ENCODE measurements at places on chromosomes 4 and X.

- no peak for DNase-seq
Measured at GRCh38 chr4:118587116-118587831, 97.9 kb upstream of the METTL14 start.

GRCh38 chrX:155052738-155053498, 18.0 kb downstream of the CMC4 start:
- no peak for DNase-seq

GRCh38 chrX:121987163-121987562, 939.8 kb downstream of the GLUD2 start:
- no peak for DNase-seq

- no peak for DNase-seq
Measured at GRCh38 chr4:155639704-155640523, 26.7 kb upstream of the GUCY1A1 start.

DNA sequence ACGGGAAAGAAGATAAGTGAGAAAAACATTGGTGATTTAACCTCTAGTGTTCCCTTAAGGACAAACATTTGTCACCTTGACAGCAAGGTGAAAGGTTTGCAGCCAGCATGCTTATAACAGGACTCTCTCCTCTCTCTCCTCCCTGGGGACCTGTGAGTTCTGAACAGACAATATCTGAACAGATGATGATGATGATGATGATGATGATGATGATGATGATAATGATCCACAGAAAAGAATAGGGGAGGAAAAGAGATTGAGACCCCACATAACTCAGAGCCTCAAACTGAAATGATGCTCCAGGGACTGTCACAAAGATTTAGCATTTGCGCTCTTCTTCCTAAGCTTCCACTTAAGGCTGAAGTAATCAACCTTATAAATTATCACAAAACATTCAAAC, 103.9 kb downstream of the SLC10A7 start:
- no peak for DNase-seq

- no peak for DNase-seq
Measured at GRCh38 chr4:153814789-153815188, 25.9 kb upstream of the SFRP2 start.

DNA sequence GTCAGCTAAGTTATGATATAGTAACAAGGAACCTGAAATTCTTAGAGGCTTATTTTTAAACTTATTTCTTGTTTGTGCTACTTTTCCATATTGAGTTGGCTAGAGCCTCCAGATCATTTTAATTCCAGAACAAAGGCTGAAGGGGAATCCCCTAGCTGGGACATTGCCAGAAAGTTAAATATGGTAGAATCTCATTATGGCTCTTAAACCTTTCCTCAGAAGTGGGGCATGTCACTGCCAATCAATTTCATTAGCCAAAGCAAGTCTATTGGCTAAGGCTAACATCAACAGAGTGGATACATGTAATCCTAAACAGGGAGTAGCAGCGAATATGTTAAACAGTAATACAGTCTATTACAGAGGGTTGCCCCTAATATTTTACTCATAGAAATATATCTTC, 47.0 kb downstream of the FTHL17 start:
- DNase-seq = no peak

GRCh38 chr4:119113033-119113655, 22.5 kb upstream of the MYOZ2 start:
- no peak for DNase-seq

- DNase-seq = no peak
Measured at GRCh38 chr4:140344101-140344500, 29.3 kb upstream of the SCOC start.

DNA sequence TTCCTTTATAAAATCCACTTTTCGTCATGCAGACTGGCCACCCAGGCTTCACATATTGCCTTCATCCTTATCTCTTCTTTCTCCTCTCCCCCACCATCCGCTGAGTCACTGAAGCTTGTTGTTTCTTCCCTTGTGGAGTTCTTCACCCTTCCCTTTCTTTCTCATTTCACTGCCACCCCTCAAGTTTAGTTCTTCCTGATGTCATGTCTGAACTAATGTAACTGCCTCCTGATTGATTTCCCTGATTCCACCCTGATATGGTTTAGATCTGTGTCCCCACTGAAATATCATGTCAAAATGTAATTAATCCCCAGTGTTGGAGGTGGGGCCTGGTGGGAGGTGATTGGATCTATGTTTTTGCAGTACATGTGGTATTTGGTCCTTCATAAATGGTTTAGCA, 151.4 kb downstream of the CPEB2 start:
- no peak for DNase-seq

GRCh38 chr4:81287101-81287500, 72.1 kb upstream of the PRKG2 start:
- DNase-seq = no peak

GRCh38 chr4:7960790-7961655, 21.4 kb upstream of the AFAP1 start:
- no peak for DNase-seq

GRCh38 chr4:179867300-179867878, 2375.8 kb upstream of the TENM3 start:
- DNase-seq = peak; percentile 81

DNA sequence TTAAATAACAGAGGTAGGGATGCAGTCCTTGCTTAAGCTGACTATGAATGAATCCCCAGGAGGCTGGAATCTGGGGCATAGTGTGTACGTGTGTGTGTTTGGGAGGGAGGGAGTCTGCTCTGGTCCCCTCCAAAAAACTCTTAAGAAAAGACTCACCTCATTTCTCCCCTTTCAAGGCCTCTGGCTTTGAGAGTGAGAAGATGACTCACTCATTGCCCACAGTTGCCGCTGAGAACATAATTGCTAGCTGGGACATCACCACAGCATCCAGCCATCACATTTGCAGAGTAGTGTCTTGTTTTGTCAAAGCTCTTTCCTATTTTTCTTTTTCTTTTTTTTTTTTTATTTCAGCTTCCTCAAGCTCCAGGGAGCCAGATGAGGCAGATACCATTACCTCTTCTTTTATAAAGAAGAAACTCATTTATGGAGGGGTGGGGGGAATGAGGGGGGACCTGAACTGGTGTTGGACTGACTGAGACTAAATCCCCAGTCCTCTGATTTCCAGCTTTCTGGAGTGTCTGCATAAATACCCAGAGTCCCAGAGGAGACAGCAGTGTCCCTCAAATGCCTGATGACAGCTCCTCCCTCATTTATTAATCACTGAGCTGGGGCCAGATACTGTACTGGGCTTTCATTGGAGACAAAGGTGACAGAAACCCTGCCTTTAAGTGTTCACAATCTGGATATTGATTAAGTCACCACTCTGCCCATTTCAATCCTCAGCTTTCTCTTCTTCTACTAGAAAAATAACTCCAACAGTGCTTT, 61.9 kb upstream of the LAS1L start:
- no peak for DNase-seq

DNA sequence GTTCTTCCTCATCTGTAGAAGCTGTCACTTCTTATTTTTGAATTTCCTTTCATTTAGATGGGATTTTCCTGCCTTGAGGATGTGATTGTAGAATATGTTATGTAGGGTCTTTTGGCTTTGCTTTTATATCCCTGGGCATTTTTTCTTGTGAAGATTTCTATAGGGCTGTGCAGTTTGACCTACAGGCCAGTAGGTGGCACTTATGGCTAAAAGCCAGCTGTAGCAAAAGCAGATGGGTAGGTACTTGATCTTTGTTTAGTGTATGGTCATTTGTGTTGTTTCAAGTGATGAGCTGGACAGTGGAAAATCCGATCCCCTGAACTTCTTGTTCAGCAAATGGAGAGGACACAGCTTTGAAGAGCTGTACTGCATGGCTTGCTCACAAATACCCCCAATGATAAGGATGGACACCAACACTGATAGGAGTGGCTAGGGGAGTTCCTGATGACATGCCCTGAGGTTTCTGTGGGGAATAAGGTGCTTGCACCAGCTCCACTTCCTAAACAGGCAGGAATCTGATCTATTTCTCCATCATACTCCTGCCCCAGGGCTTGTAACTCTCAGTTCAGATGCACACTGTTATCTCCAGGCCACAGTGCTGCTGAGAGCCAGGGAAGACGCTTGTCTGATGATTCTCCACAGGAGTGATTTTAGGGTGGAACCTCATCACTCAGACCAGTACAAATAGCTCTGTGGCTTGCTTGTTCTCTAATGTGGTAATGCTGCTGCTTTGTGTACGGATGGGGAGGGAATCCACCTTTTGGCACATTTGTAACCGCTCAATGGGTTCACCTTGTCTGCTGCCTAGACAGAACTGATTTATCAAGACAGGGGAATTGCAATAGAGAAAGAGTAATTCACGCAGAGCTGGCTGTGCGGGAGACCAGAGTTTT, 417.1 kb upstream of the MAGEB16 start:
- DNase-seq = no peak

Measured in ecto neural progenitor cell (in vitro differentiated cells).